ENCODE measurements at places on chromosomes 4 and X. TPM values are rescaled to one million over a fixed set of nuclear protein-coding genes. Genes with fewer than 3 reads are reported as not detected.

The IL15 gene
- 0.91 TPM for total RNA-seq

The VEGFC gene
- total RNA-seq = not detected

The FGFBP2 gene
- 13.0 TPM for total RNA-seq

The NXF2B gene
- total RNA-seq = not detected

The NFKB1 gene
- total RNA-seq = 162 TPM

The VCX3B gene
- not detected for total RNA-seq

The FGFBP1 gene
- not detected for total RNA-seq

The SLITRK2 gene
- not detected for total RNA-seq

The PWWP3B gene
- not detected for total RNA-seq

The ADRA2C gene
- not detected for total RNA-seq

The PITX2 gene
- not detected for total RNA-seq

The TCP11X2 gene
- total RNA-seq = not detected

The GPRASP2 gene
- 0.13 TPM for total RNA-seq

The DCAF4L1 gene
- total RNA-seq = 0.32 TPM

The TENM3 gene
- not detected for total RNA-seq

All from activated CD8-positive, alpha-beta T cell treated with anti-CD3 and anti-CD28 coated beads, Interleukin-2, amount 10 ng/mL, durations not matched to agents 7 days and 5 days (primary cell).